NCI-H2081 (cell line): ENCODE measurements at places on chromosomes 13 and 19.
A peak's percentile ranks its signal among the peaks of the same experiment; 100 is the strongest.

DNA sequence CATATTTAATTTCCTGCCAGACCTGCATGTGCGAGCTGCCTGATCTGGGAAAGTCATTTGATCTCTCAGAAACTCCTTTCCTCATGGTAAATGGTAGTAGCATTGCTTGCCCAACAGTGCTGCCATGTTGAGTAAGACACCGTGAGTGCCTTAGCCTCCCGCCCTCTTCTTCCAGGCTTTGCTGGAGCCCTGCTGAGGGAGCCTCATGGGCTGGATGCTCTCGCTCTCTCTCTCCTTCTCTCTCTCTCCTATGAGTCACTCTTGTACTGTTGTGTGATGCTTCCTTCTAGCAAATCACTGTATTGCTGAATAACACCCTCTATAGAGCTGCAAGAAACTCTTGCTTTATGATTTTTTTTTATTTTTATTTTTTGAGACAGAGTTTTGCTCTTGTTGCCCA lies 365.5 kb downstream of the UQCRFS1 start:
- DNase-seq = no peak

GRCh38 chr13:33139780-33140535 lies 123.7 kb downstream of the KL start:
- DNase-seq = no peak

DNA sequence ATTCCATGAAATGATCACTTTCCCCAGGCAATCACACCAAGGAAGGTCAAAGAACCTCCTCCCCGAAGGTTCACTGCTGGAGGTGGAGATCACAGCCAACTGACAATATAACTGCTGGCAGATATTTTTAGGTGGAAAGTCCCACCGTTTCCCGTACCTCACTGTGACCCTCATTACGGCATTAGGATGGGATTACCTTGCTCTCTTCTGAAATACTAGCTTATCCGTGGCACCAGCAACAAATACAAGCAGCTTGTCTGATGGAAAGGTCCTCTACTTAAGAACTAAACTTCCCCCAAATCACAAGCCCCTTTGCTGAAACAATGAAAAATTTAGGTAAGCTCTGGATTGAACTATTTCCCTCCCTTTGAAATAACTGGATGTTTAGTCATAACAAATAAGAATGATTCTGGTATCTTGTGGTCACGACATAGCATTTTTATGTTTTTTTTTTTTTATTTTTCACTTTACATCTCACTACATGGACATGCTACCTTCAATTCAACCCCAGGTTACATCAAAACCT lies 178.9 kb downstream of the COL4A1 start:
- no peak for DNase-seq

DNA sequence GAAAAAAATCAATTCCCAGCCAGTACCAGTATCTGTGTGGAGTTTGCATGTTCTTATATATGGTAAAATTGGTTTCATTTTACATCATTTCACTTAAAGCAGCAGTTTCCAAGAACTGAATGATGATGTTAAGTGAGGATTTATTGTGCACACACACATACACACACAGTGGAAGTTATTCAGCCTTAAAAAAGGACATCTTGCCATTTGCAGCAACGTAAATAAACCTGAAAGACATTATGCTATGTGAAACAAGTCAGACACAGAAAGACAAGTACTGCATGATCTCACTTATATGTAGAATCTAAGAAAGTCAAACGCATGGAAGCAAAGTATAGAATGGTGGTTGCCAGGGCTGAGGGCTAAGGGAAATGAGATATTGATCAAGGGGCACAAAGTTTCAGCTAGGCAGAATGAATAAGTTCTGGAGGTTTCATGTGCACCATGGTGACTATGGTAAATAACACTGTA lies 5.3 kb downstream of the SIGLECL1 start:
- DNase-seq = no peak

- DNase-seq = peak; percentile 66
Measured at GRCh38 chr19:41951686-41952172, 7.4 kb downstream of the RABAC1 start.

- DNase-seq = no peak
Measured at GRCh38 chr19:9857076-9857721, 22.1 kb downstream of the PIN1 start.

- no peak for DNase-seq
Measured at GRCh38 chr19:7869453-7869909, 4.7 kb downstream of the PRR36 start.

GRCh38 chr13:43787997-43788396 lies 1.2 kb upstream of the ENOX1 start:
- peak; percentile 66 for DNase-seq

DNA sequence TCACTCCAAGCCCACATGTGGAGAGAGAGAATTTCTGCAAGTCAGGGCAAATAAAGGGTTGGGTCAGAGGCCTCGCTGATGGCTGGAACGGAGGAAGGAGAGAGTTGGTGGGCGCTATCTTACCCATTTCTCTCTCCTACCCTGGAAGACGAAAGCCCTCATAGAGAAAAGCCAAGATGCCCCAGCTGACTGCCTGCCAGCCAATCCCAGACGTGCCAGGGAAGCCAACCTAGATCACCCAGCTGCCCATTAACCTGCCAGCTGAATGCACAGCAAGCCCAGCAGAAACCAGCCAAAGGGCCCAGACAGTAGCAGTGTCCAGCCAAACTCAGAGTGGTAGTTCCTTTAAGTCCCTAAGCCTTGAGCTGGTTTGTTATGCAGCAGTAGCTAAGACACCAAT lies 167.0 kb upstream of the ZNF507 start:
- no peak for DNase-seq

DNA sequence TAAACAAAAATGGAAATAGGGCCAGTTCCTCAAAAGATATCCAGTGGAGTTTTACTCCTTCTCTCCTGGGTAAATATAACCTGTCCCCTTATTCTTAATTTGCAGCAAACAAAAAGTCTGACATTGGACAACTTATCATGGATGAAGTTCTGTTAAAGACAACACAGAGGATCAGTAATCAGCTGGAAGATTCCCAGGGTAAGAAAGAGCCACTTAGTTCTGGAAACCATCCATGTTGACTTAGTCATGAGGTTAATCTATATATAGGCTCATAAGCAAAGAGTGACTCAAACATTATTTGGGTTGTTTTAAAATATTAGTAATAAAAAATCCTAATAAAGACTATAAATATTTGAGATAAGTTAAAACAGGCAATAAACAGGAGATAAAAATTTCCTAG lies 40.5 kb upstream of the EBPL start:
- no peak for DNase-seq

- DNase-seq = no peak
Measured at GRCh38 chr19:13600802-13601201, 94.5 kb upstream of the CACNA1A start.

GRCh38 chr19:45079063-45079910 lies at the start of gene GEMIN7:
Gene GEMIN7, plus strand, starts transcription at chr19:45079260. Its CDS starts 10,855 bp downstream, at chr19:45090115.
- DNase-seq = peak; percentile 80

GRCh38 chr13:49342454-49342853 lies 94.7 kb downstream of the CDADC1 start:
- no peak for DNase-seq

GRCh38 chr19:941292-942132 lies 15.7 kb downstream of the ARID3A start:
- DNase-seq = no peak

DNA sequence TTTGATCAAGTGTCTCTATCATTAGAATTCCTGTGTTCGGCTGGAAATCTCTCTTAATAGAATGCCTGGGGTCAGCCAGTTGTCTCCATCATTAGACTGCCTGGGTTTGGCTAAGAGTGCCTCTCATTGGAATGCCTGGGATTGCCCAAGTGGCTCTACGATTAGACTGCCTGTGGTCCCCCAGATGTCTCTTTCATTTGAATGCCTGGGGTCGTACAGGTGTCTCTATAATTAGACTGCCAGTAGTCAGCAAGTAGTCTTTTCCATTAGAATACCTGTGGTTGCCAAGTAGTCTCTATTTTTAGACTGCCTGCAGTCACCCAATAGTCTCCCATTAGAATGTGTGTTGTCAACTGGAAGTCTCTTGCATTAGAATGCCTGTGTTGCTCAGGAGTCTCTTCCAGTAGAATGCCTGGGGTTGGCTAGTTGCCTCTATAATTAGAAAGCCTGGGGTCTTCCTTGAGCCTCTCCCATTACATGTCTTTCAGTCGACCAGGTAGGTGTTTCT lies 1523.2 kb downstream of the UQCRFS1 start:
- DNase-seq = no peak

DNA sequence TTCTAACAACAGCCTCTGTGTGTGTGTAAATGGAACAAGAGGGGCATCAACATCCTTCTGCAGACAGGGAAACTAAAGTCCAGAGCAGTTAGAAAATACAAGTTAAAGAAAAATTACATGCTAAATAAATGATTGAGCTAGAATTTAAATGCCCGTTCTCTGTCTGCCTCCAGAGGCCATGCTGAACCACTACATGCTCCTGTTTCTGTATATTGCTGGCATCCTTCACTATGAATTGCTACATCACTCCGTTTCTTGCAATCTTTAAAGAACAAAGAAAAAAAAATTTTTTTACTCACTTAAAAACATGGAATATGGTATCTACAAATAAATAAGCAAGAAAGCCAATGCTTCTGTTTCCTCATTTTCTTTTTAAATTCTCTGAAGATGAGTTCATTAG lies 47.9 kb downstream of the DCT start:
- no peak for DNase-seq

DNA sequence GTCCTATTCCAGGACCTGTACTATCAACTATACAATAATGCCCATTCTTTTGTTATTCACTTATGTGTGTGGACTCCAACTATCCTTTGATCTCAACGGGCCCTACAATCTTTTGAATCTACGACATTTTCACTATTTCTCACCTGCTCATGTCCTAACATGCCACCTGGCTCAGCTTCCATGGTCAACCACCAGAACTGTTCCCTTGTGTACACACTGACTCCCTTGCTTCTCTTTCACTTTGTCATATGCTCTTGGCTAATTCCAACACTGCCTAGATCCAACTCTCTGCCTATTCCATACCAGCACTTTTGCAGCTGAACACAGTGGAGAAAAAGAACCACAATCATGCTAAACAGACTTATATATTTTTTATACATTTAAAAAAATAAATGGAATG lies 53.1 kb downstream of the MICU2 start:
- no peak for DNase-seq

DNA sequence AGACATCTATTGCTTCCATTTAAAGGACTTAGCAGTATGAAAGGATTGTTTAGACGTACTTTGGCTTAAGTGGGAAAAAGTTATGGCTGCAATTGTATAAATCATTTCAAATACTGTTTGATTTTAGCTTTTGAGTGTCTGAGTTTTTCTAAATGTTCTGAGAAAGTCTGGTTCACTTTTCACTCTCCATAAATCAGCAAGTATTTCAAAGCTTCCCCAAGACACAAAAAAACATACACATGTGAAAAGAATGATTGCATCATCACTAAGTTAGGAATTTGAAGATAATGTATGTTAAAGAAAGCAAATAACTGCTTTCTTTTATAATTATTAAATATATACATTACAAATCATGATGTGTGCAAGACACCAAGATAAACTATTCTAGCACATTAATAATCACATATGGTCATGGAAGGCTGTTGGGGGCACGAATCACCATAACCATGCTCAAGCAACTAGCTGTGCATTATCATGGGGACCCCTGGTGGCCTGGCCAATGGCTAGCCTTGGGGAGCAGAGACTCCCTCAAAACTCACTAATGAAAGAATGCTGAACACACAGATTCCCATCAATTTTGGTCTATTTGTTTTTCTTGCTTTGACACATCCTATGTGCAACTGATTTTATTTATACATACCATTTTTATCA lies 111.1 kb downstream of the MIPEP start:
- DNase-seq = no peak

GRCh38 chr13:71219698-71220415 lies 647.1 kb downstream of the DACH1 start:
- no peak for DNase-seq

GRCh38 chr13:42832341-42833096 lies 51.1 kb downstream of the FAM216B start:
- DNase-seq = no peak

DNA sequence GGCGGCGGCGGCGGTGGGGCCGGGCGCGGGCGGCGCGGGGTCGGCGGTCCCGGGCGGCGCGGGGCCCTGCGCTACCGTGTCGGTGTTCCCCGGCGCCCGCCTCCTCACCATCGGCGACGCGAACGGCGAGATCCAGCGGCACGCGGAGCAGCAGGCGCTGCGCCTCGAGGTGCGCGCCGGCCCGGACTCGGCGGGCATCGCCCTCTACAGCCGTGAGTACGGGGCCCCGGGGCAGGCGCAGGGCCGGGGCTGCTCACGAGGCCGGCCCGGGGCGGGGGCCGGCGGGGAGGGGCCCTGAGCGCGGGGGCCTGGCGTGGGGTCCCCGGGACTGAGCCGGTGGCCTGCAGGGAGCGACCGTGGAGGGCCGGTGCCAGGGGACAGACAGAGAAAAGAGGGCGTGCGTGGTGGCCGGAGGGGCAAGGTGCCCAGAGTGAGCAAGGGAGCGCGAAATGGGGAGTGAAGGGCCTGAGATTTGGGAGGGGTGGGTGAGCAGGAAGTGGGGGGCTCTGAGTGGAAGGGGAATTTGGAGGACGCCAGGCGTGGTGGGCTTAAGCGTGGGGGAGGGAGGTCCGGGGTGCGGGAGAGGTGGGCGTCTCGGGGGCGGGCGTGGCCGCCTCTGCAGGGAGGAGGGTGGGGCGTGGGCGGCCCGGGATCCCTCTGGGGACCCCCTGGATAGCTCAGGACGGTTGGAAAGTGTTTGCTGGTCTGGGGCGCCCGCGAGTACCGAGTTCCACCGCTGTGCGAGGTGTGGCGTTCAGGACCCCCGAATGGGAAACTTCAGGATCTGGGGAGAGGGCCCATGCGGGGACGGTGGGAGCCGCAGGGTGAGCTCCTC lies 575 bp downstream of the CARM1 start:
- DNase-seq = no peak

DNA sequence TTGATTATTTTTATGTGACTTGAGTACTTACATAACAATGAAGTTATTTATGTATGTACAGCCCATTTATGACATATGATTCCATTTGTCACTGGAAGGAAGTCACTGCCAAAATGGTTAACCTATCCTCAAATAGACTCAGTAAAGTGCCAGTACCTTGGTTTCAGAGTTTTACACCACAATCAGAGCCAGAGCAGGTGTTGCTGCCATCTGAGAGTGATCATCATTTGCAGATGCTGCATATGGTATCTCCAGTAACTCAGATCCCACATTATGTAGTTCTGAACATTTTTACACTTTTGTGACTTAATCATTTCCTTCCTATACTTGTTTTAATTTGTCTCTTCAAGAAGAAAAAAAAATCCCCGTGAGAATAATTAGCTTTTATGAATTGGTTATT lies 313.3 kb downstream of the HS6ST3 start:
- no peak for DNase-seq

- DNase-seq = no peak
Measured at GRCh38 chr13:105937451-105937850, 598.0 kb downstream of the EFNB2 start.

- no peak for DNase-seq
Measured at GRCh38 chr19:41364524-41365391, 809 bp upstream of the B9D2 start.

DNA sequence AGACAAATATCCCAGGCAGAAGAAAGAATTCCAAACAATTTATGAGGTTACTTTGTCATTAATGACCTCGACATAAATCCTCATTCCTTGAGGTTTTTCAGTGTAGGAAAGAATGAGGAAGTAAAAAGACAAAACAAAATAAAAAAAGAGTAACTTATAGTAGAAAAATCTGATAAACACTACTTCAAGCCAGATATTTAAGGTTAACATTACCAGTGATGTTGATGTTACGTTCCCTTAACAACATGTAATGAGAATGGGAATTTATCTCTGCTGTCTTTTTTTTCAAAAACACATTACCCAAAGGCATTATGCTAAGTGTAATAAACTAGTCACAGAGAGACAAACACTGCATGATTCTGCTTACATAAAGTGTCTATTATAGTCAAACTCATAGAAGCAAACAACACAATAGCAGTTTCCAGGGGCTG lies 935.1 kb downstream of the SLITRK1 start:
- DNase-seq = no peak
